ENCODE measurements at places on chromosomes 3 and 15.

- no peak for DNase-seq
Measured at GRCh38 chr3:179432451-179432850, 18.8 kb downstream of the GNB4 start.

DNA sequence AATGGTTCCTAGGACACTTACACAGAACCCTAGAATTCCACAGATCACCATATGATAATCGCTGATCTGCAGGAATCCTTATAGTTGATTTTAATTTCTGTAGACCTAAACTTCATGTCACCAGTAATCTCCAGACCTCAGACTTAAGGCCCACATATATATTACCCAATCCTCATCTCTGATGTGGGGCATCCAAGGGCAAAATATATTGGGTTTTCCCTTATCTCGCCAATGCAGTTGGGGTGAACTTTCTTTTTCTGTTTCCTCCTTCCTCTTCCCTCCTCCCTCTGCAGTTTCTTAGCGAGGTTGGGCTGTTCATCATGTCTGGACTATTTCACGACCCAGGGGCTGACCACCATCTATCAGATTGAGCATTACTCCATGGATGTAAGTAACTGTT is 230.2 kb downstream of the P3H2 start:
- DNase-seq: no peak

DNA sequence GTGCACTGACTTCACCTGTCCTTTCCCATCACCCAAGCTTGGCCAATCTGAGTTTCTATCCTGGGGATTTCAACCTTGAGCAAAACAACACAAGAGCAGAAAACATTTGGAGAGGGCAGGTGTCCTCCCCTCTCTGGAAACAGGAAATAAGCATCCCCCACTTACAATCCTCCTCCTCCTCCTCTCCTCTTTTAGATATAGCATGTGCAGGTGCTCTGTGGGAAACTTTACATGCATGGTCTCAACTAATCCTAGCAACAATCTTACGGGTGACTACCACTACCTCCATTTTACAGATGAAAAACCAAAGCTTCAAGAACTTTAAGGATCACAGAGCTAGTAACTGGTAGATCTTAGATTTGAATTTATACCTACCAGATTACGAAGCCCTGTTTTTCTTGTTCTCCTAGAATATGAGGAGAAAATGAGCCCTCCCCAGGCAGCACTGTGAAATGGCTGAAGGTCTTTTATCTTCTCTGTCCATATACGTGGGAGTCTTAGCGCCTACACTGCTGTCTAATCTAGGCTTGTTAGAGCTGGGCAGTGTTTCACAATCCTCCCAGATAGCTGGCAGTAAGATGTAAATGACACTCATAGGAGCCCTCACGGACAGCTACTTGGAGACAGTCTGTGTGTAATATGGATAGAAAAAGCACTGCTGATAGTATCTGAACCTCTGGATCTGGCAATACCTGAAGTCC is 301.2 kb upstream of the PROK2 start:
- peak; percentile 22 for DNase-seq

GRCh38 chr15:73965094-73965757 is 26.9 kb downstream of the STOML1 start:
- peak; percentile 62 for DNase-seq
